ENCODE measurements at places on chromosomes 2 and 18.

- DNase-seq = peak; percentile 31
Measured at GRCh38 chr2:138239902-138240491, 261.6 kb upstream of the SPOPL start.

- DNase-seq = no peak
Measured at GRCh38 chr2:24886691-24887304, 33.2 kb downstream of the ADCY3 start.

GRCh38 chr2:167965907-167966761 is 281.3 kb downstream of the STK39 start:
- DNase-seq = peak; percentile 31

DNA sequence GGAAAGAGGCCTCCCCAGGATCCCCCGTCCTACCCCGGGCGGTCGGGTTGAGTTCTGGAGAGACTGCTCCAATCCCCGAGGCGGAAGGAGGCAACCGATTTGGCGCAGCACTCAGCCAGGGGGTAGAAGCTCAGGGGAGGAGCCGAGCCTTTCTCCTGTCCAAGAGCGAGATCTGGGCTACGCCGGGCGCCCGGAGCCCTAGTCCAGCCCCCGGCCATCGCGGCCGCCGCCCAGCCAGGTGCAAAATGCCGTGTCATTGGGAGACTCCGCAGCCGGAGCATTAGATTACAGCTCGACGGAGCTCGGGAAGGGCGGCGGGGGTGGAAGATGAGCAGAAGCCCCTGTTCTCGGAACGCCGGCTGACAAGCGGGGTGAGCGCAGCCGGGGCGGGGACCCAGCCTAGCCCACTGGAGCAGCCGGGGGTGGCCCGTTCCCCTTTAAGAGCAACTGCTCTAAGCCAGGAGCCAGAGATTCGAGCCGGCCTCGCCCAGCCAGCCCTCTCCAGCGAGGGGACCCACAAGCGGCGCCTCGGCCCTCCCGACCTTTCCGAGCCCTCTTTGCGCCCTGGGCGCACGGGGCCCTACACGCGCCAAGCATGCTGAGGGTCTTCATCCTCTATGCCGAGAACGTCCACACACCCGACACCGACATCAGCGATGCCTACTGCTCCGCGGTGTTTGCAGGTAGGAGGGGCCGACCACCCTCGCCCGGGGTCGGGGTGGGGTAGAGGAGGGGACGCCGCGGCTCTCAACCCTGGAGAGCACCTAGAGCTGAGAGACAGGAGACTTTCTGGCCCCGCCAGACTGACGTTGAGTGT is at the start of gene DYSF:
DYSF (plus strand) TSS at position 158 of the 817 bp plus-strand sequence.
- DNase-seq = peak; percentile 21

- DNase-seq = no peak
Measured at GRCh38 chr18:21012308-21012707, 99.3 kb downstream of the ROCK1 start.

GRCh38 chr2:203682688-203683130 is 23.7 kb upstream of the CD28 start:
- peak; percentile 85 for DNase-seq

DNA sequence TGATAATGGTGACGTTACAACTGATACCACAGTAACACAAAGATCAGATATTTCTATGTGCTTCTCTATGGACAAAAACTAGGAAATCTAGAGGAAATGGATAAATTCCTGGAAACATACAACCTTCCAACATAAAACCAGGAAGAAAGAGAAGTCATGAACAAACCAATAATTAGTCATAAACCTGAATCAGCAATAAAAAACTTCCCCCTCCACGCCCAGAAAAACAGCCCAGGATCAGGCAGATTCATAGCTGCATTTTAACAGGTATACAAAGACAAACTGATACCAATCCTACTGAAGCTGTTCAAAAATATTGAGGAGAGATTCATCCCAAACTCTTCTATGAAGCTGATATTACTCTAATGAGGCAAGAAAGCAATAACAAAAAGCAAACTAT is 1535.2 kb upstream of the LRRTM1 start:
- no peak for DNase-seq

DNA sequence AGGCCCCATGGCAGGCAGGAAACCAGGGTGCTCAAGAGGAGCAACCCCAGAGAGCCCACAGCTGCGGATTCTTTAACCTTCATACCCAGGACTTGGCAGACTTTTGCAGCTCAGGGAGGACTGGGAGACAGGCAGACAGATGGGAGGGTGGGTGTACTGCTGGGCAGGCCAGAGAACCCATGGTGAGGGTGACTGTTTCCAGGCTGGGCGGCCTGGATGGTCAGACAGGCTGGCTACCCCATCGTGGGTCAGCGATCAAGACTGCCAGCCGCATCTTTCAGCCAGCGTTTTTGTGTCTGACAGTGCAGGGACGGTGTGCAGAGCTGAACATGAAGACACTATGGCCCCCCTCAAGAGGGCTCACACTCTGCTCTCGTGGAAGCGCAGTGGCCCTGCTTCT is 82.2 kb downstream of the MARCO start:
- no peak for DNase-seq

GRCh38 chr2:1738163-1738562 is 6.2 kb downstream of the PXDN start:
- no peak for DNase-seq
